ENCODE measurements at places on chromosomes 13 and 19.
A peak's percentile ranks its signal among the peaks of the same experiment; 100 is the strongest.

GRCh38 chr13:48194379-48194754 is 38.6 kb upstream of the ITM2B start:
- DNase-seq = no peak

DNA sequence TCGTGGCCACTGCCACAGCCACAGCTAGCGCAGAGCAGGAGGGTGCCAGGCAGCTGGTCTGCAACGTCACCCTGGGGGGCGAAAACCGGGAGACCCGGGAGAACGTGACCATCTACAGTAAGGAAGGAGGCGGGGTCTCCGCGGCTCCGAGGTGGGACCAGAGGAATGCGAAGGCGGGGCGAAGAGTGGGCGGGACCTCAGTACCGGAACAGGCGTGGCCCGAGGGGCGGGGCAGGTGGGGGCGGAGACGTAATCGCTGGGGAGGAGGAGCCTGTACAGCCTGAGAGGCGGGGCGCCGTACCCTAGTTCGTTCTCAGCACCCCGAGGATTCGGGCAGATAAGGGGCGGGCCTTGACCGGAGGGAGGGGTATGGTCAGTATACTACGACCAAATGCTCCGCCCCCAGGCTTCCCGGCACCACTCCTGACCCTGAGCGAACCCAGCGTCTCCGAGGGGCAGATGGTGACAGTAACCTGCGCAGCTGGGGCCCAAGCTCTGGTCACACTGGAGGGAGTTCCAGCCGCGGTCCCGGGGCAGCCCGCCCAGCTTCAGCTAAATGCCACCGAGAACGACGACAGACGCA is 2.5 kb downstream of the ICAM5 start:
- no peak for DNase-seq

DNA sequence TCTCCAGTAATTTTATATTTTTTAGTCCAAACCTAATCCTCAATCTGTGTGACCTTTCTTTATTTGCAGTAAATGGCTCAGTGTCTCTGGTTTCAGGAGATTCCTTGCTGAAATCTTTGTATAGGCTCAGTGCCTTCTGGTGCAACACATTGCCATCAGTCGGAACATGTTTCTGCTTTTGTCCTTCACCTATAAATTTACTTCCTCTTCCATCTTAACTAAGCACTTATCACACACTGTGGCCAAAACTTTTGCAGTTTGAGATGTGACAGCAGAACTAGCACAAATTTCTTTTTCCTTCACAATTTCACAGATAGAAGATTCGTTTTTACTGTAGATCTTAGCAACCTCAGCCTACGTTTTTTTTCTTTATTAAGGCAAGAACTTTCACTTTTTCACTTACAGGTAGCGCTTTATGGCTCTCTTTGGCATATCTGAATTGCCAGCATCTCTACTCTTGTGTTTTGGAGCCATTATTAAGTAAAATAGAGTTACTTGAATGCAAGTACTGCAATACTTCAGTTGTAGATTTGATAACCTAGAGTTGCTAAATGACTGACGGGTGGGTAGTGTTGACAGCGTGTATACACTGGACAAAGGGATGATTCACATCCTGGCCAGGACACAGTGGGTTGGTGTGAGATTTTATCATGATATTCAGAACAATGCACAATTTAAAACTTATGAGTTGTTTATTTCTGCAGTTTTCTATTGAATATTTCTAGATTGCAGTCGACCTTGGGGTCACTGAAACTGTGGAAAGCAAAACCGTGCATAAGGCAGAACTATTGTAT is 44.3 kb downstream of the NDFIP2 start:
- DNase-seq = no peak

DNA sequence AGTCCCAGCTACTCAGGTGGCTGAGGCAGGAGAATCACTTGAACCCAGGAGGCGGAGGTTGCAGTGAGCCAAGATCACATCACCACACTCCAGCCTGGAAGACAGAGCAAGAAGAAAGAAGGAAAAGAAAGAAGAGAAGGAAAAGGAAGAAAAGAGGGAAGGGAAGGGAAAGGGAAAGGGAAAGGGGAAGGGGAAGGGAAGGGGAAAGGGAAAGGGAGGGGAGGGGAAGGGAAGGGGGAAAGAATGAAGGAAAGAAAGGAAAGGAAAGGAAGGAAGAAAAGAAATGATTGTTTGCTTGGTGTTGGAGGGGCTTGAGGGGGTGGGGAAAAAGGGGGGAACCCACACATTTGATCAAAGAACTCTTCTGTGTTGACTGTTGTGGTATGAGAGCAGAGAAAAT is 10.0 kb downstream of the PMIS2 start:
- DNase-seq = no peak

DNA sequence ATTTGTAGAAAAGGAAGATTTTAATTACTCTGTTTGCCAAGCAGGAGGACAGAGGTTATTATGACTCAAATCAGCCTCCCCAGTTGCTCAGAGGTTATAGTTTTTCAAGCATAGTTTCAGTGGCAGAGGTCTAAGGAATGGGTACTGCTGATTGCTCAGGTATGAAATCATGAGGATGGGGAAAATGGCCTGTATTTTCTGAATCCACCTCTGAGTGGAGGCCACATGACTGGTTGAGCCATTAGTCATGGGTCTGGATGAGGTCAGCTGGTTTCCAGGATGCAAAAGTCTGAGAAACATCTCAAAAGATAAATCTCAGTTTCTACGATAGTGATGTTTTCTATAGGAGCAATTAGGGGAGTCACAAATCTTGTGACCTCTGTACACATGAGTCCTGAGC is 62.8 kb upstream of the CEACAM8 start:
- no peak for DNase-seq

DNA sequence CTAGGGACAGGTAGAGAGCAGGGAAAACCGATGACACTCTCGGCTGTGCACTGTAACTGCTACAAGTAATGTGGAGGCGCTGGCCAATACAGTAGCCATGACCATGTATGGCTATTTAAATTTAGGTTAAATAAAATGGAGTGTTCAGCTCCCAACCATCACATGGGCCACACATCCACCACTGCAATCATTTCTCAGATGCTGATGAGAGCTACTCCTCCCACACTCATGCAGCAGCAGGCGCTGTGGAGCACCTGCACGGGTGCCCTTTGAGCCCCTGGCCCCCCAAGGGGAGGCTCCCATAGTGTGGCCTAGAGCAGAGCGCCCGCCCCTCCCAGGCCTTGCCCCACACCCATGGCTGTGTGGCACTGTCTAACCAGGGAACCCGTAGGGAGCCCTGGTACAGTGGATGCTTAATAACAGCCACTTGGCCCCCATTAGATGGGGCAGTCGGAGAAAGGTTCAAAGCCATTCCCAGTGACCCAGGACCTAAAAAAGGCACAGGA is 6.0 kb downstream of the ACP4 start:
- no peak for DNase-seq

DNA sequence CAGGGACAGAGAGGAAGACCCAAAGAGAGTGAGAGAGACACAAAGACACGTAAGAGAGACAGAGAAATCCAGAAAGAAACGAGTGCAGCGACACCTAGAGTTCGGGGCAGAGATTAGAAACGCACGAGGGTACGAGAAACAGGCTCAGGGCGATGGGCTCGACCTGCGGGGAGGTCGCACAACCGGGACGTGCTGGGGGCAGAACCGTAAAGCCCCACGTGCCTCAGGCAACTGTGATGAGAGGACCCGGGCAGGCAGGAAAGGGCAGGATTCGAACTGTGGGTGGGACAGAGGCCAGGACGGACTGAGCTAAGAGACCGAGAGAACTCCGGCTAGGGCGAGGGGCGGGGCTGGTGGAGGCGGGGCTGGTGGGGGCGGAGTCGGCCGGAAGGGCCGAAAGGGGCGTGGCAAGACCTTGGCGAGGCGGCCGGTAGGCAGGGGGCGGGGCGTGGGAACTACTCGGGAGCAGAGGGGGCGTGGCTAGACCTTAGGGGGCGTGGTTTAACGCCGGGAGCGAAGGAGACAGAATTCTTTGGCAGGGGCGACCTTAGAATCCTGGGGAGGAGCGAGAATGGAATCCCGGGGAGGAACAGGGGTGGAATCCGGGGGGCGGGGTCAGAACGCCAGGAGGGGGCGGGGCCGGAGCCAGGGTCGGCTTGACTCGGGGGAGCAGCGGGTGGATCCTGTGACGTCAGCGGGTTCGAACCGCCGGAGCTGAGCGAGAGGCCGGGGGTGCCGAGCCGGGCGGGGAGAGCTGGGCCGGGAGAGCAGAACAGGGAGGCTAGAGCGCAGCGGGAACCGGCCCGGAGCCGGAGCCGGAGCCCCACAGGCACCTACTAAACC is at the start of gene NECTIN2:
Gene NECTIN2, plus strand, starts transcription at position 686 of the 843 bp plus-strand sequence. CDS start 229 bp downstream, outside the sequence.
- peak; percentile 95 for DNase-seq

- DNase-seq = no peak
These were observed 109.3 kb downstream of the KLF12 start for GRCh38 chr13:74024856-74025255.

- DNase-seq = no peak
These were observed 76.1 kb downstream of the SIPA1L3 start for GRCh38 chr19:37983153-37983552.

DNA sequence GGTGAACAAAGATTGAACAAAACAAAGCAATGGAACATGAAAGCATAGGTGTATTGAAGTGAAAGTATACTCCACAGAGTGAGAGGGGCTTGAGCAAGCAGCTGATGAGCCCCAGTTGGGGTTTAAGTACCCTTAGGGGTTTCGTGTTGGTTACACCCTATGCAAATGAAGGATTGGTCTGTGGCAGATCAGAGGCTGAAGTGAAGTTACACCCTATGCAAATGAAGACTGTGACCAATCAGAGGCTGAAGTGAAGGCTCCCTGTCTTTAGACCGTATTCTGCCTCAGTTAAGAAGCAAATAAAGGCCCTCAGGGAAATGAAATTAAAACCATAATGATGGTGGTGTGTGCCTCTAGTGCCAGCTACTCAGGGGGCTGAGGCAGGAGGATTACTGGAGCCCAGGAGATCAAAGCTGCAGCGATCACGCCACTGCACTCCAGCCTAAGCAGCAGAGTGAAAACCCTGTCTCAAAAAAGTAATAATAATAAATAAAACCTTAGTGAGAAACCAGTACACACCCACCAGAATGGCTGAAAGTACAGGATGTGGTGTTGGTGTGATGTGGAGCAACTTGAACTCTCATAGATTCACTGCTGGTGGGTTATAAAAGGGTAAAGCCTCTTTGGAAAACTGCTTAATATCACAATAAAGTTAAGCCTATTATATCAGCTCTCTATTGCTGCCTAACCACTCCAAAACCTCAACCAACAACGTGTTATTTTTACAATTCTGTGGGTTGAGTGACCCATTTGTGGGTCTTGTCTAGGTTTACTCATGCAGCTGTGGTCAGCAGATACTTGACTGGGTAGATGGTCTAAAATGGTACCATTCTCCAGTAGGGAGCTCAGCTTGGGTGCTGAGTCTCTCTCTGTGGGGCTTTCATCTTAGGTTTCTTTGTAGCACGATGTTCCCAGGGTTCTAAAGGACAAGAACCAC is 12.8 kb upstream of the UPF3A start:
- DNase-seq = no peak

DNA sequence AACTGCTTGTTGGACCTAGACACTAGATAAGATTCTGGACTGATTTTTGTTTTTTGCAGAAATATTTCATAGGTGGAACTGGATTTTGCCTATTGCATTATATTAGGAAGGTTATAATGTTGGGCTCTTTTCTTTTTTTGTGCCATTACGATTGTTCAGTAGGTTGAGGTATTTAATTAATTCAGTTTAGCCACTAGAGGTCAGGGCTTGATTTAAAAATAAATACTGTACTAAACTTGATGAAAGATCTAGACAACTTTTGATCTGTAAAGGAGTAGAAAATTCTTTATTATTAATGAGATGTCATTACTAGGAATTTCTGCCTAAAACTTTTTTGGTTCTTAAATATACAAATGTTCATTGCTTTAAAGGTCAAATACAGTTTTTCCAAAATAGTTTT is 15.2 kb upstream of the SUPT20H start:
- DNase-seq = no peak

- no peak for DNase-seq
These were observed 42.3 kb downstream of the POLR1D start for GRCh38 chr13:27663947-27664346.

GRCh38 chr13:33016414-33017322 is at the start of gene KL:
TSS of gene KL (plus strand) at chr13:33016423. CDS start at chr13:33016441, 18 bp downstream.
- DNase-seq = peak; percentile 3

DNA sequence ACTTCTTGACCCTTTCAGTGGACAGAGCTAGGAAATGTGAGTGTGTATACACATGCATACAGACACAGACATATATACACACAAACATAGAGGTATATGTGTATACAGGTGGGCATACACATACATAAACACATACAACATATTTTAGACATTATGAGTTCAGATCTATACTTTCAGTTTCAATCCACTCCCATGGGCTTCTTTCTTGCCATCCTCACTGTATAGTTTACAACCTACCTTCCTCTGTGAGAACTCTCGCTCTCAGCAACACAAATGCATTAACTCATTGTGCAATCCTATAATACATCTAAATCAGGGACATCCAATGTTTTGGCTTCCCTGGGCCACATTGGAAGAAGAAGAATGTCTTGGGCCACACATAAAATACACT is 21.2 kb upstream of the SCEL start:
- DNase-seq = no peak

GRCh38 chr19:55080968-55081769 is 5.5 kb downstream of the EPS8L1 start:
- no peak for DNase-seq

DNA sequence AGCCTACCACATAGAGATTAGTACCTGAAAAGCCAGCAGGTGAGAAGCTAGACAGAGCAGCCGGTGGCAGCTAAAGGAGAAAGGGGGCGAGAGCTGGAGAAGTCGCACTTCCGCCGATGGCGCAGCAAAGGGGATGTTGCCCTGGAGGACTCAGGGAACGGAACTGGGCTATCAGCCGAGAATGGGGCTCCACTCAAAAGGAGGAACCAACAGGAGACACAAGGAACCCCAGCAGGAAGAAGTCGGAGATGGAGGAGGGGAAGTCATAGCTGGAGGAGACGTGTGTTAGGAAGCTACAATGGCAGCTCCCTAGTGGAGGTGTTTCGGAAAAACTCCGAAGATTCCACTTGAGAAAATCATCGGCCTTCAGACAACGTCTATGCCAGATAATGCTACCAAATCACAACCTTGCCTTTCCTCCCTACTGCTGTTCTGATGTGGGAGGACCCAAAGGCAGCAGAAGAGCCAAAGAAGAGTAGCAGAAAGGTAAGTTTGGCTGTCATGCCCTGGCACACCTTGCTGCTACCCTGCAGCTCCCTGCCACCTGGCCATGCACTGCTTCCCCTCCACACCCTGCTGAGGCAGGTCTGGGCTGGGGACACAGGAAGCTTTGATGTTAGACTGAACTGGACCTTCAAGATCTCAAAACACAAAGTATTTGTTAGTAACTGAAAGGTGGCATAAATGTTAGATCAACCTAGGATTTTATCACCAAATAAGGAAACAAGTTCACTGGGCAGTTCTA is 127.9 kb downstream of the DLEU7 start:
- no peak for DNase-seq

DNA sequence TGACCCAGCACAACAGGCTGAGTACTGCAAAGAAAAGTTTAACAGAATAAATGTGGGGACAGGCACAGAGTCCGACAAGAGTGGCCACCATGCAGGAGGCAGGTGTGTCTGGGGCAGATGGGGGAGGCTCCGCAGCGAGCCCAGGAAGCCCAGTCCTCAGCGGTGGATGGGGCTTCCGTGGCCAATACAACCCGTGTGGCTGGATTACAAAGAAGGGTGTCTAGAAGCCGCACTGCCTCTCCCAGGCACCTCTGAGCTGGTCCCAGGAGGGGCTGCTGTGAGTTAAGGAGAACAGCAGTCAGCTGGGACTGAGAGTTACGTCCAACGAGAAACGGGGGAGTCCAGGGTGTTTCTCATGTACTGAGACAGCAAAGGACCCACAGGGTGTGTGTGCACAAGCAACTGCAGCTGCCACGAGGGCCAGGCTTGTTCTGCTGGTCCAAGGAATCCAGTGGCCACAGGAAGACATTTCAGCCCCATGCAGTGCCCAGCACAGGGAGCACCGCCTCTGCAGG is 70.2 kb downstream of the SPACA7 start:
- no peak for DNase-seq

GRCh38 chr13:92972751-92973150 is 253.9 kb upstream of the GPC6 start:
- no peak for DNase-seq
